ENCODE measurements at places on chromosomes 7 and 10.

DNA sequence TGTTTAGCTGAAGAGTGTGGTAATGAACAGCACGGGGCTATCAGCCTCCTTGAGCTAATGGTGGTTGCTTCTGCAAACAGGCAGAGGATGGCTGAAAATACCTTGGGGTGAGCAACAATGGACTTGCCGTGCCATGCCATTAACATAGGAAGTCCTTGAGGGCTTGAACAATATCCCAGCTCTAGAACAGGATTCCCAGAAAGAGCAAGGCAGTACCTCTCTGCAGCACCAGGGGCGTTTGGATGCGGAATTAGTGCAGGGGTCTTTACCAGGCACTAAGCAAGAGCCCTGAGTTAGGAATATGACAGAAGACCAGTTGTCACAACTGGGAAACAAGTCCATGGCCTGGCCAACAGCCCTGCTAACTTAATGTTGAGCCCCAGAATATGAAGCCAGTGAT, 143.2 kb upstream of the COBL start:
- DNase-seq = no peak

DNA sequence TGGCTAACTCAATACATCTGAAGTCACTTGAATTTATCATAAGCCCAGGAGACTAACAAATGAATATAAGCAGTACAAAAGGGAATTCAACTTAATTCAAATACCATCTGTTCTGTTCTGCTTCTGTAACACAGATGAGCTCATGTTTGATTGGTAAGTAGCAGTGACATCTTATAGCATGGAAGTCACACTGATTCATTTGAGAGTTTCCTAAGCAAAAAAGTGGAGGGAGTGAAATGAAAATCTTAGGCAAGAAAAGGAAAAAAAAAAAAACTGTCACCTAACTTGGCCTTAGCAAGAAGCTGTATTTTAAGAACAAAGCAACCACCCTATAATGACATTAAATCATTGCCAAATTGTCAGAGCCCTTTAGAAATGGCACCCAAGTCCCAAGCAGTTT, 49.5 kb downstream of the SMURF1 start:
- no peak for DNase-seq

GRCh38 chr10:114403541-114404161, 651 bp downstream of the AFAP1L2 start:
- DNase-seq = no peak

DNA sequence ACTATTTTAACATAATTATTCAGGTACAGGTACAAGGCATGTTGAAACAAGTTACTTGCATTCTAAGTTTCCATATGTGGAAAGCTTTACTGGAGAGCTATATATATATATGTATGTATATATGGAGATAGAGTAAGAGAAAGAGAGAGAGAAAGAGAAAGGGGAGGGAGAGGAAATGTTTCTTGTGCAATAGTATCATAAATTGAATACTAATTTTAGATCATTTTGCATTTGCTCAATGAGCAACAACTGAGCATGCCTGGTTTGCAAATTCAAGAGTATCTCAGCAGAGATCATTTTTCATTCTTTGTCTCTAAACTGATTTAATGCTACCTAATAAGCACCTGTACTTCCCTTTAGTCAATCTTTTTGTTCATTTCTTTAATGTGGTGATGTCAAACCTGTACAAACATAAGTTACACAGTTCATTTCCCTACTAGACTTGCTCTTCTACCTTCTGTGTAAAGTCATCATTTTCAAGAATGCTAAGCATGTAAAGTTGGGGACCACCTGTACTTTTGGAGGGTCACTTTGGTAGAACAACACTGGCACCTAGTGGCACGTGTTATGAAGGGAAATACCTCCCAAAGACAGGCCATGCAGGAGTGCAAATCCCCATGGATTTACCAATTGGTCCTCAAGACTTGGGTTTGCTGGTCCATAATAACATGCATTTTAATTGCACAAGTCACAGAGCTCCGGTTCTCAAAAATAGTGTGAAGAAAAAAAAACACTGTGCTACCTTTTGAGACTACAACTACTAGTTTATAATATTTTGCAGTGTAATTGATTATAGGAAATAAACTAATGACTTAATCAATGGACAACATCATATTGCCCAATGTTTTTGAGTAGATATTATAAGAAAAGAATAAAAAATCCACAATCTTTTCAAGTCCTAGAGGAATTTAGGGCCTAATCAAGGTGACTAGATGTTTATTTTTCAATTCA, 431.2 kb upstream of the IGFBP3 start:
- DNase-seq = no peak

GRCh38 chr7:130417213-130417612, 23.6 kb downstream of the CEP41 start:
- no peak for DNase-seq

GRCh38 chr10:78620985-78621799, 447.6 kb upstream of the ZMIZ1 start:
- no peak for DNase-seq

- no peak for DNase-seq
Observed at GRCh38 chr7:47580811-47581331, 1.0 kb downstream of the TNS3 start.

GRCh38 chr7:19916046-19916445, 142.6 kb upstream of the TMEM196 start:
- DNase-seq = peak; percentile 17

Data from NCI-H446 (cell line).